Ureter (tissue), 1 donor: ENCODE measurements at places on chromosomes 2 and 18. TPM values are rescaled to one million over a fixed set of nuclear protein-coding genes. Genes with fewer than 3 reads are reported as not detected.

Gene TNFAIP6
- total RNA-seq: 1.9 TPM

Gene SP9
- 0.81 TPM for total RNA-seq

GRCh38 chr2:230666446-230666845 lies 46.2 kb upstream of the CAB39 start:
- DNase-seq: no peak

DNA sequence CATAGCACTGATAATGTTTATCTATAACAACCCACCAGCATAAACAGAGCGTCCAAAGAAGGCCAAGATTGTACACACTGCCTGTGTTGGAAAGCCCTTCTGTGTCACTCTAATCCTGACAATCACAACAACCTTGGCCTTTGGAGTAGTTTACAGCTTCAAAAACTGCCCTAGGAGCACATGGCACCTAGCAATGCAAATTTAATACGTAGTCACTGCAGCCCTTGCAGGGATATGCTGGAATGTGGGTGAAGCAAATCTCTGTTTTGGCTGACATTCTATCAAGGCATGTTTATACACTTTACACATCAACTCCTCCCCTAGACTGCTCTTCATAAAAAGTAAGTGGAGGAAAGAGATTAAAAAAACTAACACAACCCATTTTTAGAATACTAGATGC lies 66.8 kb downstream of the GRB14 start:
- DNase-seq: no peak

Gene VIT
- total RNA-seq: 7.4 TPM
